Activated CD4-positive, alpha-beta T cell treated with anti-CD3 and anti-CD28 coated beads, Interleukin-2, amount 10 ng/mL, durations not matched to agents 24 days and 14 days (primary cell): ENCODE measurements at places on chromosomes 11 and 22. TPM values are rescaled to one million over a fixed set of nuclear protein-coding genes. Genes with fewer than 3 reads are reported as not detected.
A peak's percentile ranks its signal among the peaks of the same experiment; 100 is the strongest.

The ABTB2 gene
- total RNA-seq, result 13.1 and 14.1 TPM in 2 replicates

The SUSD2 gene
- total RNA-seq, result 0.75 and 0.78 TPM in 2 replicates

The FZD4 gene
- 0.02 TPM in 1 of 2 replicates, not detected in the other for total RNA-seq

DNA sequence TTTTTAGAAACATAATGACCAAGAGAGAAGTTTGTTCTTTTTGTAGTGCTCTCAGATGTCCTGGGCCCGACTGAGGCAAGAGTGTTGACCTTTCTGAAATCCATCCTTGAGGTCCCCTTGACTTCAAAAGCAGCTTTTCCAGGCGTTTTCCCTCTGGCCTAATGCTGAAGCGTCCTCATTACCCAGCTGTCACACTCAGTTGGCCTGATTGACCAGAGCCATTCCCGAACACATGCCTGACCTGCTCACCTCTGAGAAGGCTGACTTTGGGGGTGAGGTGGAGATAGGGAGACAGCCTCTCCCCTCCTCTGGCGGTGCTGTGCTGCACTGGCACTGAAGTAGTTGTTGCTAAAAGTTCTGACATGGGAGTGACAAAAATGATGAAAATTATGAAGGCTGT, 66.9 kb downstream of the ALX4 start:
- DNase-seq, result no peak

The MUC5AC gene
- not detected in 2 replicates for total RNA-seq

- DNase-seq, result no peak
These were observed 17.7 kb upstream of the FEZ1 start for GRCh38 chr11:125513705-125514265.

DNA sequence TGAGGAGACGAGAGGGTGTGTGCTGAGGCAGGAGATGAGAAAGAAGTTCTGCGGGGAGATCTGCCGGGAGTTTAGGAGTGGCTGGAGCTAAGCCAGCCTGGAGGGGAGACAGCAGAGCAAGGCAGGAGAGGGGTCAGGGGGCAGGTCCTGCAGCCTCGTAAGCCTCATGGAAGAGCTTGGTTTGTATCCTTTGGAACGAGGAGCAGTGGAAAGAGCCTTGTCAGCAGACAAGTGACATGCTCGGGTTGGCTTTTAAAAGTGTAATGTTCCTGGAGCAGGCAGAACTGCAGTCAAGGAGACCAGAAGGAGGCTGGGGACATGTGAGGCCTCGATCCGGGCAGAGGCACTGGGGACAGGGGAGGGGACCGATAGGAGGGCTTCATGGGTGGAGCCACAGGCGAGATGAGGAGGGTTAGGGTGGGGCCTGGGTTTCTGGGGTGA, 21.4 kb upstream of the TUB start:
- no peak for DNase-seq

The ZNF408 gene
- total RNA-seq, result 12.9 and 14.1 TPM in 2 replicates

The TH gene
- total RNA-seq, result not detected in 2 replicates

GRCh38 chr11:117255966-117256365, 23.5 kb downstream of the RNF214 start:
- DNase-seq, result no peak

GRCh38 chr11:61897387-61898246, 6.3 kb upstream of the FADS3 start:
- DNase-seq, result peak; percentile 93

GRCh38 chr11:47971501-47971900, 8.9 kb upstream of the PTPRJ start:
- no peak for DNase-seq

DNA sequence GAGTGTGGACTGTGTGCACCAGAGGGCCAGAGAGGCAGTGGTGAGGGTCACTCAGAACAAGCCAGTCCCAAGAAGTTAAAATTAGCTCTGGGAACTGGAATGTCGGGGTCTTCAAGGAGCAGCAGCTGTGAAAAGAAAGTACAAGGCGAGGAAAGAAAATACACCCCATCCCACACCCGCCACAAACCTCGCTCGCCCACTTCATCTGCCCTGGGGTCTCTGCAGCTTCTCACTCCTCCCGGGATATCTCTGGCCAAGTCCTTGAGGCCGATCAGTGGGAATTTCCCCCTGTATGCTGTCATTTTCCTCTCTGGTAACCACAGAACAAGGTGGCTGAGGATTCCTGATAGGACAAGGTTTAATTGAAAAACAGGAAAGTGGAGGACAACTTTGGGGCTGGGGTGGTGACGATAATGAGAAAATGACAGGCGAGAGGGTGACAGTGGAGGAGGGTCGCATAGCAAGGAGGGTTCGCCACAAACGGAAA, 36.3 kb upstream of the TIMP3 start:
- DNase-seq, result no peak

DNA sequence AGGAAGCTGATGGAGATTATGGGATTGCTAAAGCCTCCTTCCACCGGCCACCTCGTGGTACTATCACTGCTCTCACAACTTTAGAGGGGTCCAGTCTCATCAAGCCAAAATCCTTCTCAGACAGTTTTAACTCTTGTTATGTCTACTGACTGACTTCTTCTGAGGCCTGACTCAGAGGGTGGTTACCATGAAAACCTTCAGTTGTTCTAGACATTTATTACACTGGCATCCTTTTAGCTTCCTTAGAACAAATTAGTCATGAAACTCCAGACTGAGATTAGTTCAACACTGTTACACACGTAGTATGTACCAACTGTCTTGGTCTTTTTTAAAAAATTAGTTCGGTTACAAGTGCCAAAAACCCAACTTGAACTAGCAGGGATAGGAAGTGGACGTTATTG, 7.5 kb downstream of the DIXDC1 start:
- peak; percentile 57 for DNase-seq

GRCh38 chr22:39498802-39499201, 3.3 kb upstream of the MIEF1 start:
- DNase-seq, result no peak

DNA sequence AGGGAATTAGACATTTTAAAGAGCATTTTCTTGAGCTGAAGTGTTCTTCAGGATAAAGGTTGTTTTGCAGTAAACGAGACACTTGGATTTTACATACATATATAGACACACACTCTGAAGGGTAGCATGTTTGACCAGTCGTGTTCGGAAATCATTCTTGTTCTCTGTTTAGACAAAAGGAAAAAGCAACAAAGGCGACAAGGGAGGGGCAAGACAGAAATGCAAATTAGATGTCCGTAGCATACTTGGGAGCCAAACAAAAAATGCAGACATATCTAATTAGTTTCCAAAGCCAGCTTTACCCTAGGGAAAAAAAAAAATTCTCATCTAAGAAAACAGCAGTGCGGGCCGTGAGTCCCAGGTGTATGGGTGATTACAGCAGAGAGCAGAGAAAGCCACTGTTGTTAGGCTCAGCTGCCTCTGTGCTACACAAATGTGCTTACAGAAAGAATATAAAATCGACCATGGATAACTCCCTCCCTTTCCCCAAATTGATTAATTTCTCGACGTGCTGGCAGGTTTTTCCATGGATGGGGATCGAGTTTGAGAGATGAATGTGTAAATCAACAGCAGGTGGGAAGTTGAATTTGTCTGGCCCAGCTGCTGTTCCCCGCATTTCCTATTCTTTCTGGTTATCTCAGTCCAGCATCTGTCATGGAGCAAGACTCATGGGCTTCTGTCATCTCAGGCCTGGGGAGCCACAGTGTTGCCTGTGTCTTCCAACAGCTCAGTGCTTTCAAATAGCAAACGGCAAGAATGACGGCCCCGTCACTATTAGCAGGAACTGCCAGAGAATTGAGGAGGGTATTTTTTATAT, 176.5 kb upstream of the TTC12 start:
- DNase-seq, result no peak

- no peak for DNase-seq
These were observed 10.2 kb upstream of the RBM4B start for GRCh38 chr11:66687831-66688281.

DNA sequence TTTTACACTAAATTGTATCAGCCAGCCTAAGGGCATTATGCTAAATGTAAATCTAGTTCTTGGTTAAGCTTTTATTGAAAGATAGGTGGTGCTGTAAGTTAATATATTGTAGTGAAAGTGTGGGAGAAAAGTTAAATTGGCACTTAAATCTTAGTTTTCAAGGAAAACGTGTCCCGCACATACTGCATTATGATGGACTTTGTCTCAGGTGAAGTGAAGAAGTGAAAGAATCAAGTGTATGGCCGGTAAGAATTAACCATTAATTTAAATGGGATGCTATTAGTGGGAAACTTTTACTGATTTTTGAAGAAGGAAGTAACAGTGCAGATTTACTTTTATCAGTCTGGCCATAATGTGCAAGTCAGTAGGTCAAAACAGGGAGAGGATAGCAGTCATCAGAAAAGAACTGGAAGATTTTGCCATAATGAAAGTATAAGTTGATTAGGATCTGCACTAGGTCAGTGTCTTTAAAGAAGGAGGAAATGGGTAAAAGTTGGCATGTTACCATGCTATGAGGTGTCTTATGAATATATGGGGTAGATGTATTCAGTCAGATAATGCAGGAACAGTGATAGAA, 81.6 kb downstream of the PDHX start:
- DNase-seq, result no peak

The TMPRSS4 gene
- total RNA-seq, result not detected in 2 replicates

The ROBO3 gene
- 6.5 and 7.7 TPM in 2 replicates for total RNA-seq

- DNase-seq, result no peak
These were observed 6.9 kb downstream of the IRF7 start for GRCh38 chr11:608791-609251.

DNA sequence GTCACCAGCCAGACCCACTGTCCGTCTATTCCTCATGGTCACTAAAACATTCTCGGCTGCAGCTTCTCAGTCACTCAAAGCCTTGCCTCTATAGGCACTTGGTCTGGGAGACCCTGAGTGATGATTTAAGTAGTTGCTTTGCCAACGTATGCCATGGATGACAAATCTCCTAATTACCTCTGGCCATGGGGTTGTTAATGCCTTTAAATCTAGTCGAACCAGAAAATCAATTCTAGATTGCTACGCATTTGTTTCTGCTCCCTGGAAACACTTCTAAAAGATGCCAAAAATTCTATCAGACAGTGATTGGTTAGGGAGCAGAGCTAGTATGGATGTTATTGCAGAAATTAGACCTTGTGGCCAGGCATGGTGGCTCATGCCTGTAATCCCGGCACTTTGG, 57.0 kb upstream of the RTL6 start:
- DNase-seq, result no peak

GRCh38 chr11:117789241-117789640, 7.8 kb downstream of the DSCAML1 start:
- DNase-seq, result no peak

The CDHR5 gene
- not detected in 2 replicates for total RNA-seq

GRCh38 chr11:14212986-14213385, 146.0 kb downstream of the RRAS2 start:
- DNase-seq, result no peak

DNA sequence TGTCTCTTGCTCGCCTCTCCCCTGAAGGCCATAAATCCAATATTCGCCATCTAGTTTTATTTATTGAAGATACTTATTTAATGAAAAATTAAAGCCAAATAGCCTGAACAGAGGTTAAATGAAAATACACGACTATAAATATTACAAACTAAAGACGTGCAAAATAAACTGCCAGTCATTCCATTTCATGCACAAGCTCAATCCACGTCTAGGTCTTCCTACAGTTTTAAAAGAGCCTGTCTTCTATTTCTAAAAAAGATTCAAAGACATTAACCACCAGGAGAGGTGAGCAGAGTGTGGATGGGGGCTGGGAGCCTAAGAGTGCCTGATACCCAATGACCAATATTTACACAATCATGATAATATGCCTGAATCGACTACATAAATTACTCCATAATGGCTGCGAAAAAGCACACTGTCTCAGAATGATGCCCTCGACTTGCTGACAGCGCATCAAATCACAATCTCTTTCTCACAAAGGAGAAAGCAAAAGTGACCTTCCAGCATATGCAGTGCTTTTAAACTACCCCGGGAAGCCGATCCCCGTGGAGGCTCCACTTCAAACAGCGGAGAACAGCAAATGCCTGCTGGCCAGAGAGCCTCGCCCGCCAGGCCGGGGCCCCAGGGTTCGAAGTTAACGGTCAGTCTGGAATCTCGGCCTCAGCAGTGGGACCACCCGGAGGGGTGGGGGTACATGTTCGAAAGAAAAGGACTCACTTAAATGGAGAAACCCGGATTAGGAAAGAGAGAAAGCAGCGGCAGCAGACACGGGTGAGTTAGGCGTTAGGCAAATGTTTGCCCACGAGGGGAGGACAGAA, 1.7 kb downstream of the FCHSD2 start:
- DNase-seq, result peak; percentile 80

DNA sequence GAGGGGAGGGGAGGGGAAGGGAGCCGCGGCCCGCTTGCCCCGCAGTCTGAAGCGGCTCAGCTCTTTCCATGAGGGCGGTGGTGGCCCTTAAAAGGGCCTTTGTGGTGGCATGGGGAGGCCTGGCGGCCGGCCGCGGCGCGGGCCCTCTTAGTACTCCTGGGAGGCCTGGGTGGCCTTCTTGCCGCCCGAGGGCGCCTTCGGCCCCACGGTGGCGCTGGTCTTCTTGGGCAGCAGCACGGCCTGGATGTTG, 6.9 kb downstream of the DPAGT1 start:
- peak; percentile 90 for DNase-seq

The DEPDC7 gene
- total RNA-seq, result 0.64 and 0.84 TPM in 2 replicates

DNA sequence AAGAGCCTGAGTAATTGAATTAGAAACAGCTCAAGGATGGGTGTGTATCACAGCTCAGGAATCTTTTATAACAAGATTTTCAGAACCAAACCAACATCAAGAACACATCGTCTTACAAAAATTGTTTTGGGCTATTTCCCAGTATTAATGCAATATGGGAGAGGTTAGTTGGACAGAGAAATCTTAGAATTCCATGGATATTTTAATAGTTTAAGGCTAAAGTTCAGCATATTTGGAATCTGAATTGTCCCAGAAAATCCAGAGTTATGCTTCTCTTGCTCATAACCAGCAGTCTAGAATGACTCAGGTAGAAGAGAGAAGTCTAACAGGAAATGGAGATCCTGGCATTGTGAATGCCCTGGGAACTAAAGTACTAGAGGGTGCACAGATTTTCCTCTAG, 74.6 kb downstream of the ADM start:
- no peak for DNase-seq

- no peak for DNase-seq
These were observed 1013.0 kb downstream of the OPCML start for GRCh38 chr11:132519241-132519815.

DNA sequence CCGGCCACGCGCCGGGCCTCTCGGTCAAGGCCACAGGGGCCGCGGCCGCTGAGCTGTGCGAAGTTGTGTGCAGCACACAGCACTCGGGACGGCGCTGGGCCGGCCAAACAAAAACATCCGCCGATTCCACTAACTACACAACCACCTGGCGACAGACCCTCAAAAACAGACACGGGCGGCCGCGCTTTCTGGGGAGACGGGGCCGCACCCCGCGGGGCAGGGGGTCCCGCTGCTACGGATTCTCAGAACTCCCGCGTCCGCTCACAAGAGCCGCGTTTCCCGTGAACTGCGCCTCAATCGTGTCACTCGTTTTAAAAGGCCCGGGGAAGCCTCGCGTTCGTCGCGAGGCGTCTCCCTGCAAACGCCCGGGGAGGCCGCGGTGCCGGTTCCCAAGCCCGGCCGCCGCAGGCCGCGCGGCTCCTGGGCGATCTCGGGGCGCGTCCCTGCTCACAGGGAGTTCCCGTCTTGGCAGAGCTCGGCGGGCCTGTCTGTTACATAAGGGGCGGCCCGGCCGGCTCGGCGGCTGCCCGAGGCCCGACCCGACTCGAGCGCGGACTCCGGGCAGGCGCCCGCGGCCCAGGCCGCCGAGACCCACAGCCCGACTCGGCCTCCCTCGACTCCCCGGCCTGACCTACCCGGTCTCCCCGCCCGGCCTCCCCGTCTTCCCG, 936 bp downstream of the BRD1 start:
- DNase-seq, result peak; percentile 84
